ENCODE measurements at places on chromosomes 1 and 21.

- H3K27me3 ChIP-seq, result no peaks in the 10 kb centered on the region
- no peaks in the 10 kb centered on the region for H3K4me1 ChIP-seq
- no peak for DNase-seq
- H3K4me3 ChIP-seq, result no peak overlapping the region
- no peaks in the 10 kb centered on the region for H3K36me3 ChIP-seq
- no peak overlapping the region for H3K27ac ChIP-seq
These were observed 2.5 kb downstream of the SLC1A7 start for GRCh38 chr1:53139951-53140361.

GRCh38 chr1:209727286-209727685, 22.6 kb downstream of the HSD11B1 start:
- no peaks in the 10 kb centered on the region for H3K4me1 ChIP-seq
- no peaks in the 10 kb centered on the region for H3K27me3 ChIP-seq
- H3K36me3 ChIP-seq, result no peaks in the 10 kb centered on the region
- DNase-seq, result no peak

DNA sequence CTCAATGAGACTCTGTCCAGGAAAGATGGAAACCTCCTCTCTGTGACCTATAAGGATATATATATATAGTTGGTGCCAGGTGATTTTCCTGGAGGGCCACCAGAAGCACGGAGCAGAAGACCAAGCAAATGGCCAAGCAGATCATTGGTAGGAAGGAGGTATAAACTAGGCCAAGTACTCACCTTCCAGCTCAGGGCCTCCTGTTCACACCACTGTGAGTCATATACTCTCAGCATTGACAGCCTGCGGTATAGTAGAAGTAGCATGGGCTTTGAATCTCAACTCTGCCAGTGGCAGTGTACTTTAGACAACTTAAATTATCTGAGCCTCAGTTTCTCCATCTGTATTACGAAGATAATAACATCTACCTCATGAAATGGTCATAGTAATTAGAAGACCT, 15.4 kb downstream of the IL12RB2 start:
- no peak overlapping the region for H3K27ac ChIP-seq
- no peaks in the 10 kb centered on the region for H3K27me3 ChIP-seq
- no peak overlapping the region for H3K4me3 ChIP-seq
- H3K4me1 ChIP-seq, result no peaks in the 10 kb centered on the region
- no peaks in the 10 kb centered on the region for H3K36me3 ChIP-seq

DNA sequence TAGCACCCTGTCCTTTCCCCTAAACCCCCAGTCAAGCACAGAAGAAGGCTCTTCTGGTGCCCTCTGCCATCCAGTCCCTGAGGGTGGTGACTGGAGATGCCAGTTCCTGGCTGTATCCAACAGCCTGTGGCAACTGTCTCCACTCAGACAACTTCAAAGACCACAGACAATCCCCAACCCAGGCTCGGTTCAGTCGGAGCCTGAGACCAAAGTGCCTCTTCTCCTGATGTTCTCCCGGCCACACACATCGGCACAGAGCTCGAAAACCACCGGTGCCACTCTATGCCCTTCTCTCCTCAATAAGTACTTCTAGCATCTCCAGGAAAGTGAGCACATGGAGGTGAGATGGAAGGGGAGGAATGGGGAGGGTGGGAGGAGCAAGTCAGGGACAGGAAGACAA, 39.6 kb upstream of the HMGB4 start:
- no peak overlapping the region for H3K4me3 ChIP-seq
- H3K4me1 ChIP-seq, result no peaks in the 10 kb centered on the region
- no peaks in the 10 kb centered on the region for H3K27me3 ChIP-seq
- no peak for DNase-seq

DNA sequence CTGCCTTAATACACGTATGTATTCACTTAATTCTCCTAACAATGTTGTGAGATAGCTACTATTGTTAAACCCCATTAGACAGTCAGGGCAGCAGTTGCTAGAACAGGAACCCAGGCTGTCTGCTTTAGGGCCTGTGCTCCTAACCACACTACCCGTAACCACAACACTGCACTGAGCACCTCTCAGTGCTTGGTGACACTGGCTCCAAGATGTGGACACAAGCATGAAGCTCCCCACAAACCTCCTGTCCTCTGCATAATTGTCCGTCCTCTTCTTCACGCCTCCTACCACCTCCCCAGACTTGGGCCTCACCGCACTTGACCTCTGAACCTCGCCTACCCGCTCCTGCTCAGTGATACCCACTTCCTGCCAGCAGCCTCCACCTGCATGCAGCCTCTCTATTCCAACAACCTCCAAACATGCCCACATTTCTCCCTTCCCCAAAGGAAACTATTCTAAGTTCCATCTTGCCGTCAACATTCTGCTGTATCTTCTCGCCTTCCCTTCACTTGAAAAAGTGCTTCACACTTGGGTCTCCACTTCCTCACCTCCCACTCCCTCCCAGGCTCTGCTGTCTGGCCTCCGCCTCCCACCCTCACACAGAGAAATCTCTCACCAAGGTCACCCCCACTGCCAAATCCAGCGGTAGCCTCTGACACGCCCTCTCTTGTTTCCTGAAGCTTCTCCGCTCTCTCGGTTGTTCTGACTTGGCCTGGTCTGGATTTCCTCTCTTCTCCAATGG, 14.6 kb upstream of the AHDC1 start:
- peaks cover 8% of the 10 kb centered on the region for H3K4me1 ChIP-seq
- no peak overlapping the region for H3K4me3 ChIP-seq
- H3K27ac ChIP-seq, result no peak overlapping the region

DNA sequence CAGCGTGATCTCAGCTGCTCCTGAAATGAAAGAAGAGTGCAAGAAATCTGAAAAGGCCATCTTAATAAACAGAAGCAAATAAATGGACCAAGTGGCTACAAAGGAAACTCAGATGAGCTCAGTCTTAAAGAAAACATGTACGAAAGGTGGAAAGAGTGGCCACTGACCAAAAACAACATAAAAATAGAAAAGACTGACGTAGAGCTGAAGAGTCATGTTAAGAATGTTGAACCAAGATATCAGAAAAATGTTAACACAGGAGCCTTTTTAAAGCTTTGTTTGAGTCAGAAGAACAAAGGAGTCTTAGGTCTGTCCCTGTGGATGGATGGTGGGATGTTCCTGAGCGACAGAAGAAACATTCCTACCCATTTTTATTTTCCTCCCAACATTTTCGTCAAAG, 30.8 kb upstream of the ZNF648 start:
- H3K4me1 ChIP-seq, result no peaks in the 10 kb centered on the region
- no peak for DNase-seq
- H3K27ac ChIP-seq, result no peak overlapping the region
- no peaks in the 10 kb centered on the region for H3K36me3 ChIP-seq
- no peaks in the 10 kb centered on the region for H3K27me3 ChIP-seq
- H3K4me3 ChIP-seq, result no peak overlapping the region

DNA sequence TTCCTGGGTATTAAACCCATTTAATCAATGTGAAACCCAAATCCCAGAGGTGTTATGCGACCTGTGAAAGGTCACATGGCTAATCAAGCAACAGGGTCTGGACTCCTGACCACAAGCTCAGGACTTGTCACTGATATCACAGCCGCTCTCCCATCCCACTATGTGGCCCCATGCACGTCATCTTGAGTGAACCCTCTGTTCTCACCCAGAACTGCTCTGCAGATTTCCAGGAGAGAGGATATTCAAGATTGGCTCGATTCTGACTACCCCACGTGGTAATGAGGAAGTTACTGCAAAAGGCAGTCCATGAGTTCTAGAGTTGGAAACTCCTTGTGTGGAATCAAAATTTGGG, 173.5 kb upstream of the ETV3 start:
- H3K4me3 ChIP-seq, result no peak overlapping the region
- no peak overlapping the region for H3K27ac ChIP-seq
- no peaks in the 10 kb centered on the region for H3K36me3 ChIP-seq

DNA sequence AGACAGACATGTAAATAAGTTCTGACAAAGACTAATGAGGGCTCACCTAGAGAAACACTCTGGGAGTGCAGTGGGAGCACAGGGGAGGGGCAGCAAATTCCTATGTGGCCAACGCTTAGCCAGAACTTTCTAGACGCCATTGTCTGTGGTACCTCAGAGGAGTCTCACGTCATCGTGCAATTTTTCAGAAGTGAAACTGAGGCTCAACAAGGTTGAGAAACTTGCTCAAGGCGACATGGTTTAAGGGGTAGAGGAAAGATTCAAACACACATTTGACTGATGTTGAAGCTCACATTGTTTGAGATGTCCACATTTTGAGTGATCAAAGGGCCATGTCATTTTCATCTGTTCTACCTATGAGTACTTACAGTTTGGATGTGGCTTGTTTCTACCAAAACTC, 152.6 kb upstream of the LMO4 start:
- no peaks in the 10 kb centered on the region for H3K4me1 ChIP-seq
- peaks cover 15% of the 10 kb centered on the region for H3K27me3 ChIP-seq
- no peak for DNase-seq
- H3K27ac ChIP-seq, result no peak overlapping the region
- no peaks in the 10 kb centered on the region for H3K36me3 ChIP-seq

DNA sequence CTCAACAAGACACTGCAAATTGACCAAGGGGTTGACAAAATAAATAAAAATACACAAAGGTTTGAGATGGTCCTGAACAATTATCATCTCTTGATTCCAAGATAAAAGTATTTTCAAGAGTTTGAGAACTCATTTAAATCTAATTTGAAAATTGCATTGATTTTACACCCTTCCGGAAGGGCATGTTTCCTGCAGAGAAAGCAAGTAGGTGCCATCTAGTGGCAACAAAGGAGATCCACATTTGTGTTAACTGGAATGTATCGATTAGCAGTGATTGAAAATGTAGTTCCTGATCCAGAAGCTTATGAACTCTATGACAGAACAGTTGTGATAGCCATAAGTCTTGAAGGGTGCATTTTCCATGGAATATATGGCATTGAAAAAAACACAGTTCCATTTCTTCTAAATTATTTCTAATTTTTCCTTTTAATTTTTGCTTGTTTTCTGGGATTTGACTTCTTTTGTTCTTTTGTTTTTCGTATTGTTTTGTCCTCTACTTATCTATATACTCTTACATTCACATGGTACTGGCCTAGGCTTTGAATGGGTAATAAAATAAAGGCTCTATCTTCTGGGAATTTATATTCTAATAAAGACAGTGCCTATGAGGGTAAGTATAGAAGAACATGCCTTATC, 143.7 kb downstream of the DNM3 start:
- DNase-seq, result no peak
- H3K4me1 ChIP-seq, result no peaks in the 10 kb centered on the region
- H3K36me3 ChIP-seq, result no peaks in the 10 kb centered on the region

- H3K36me3 ChIP-seq, result no peaks in the 10 kb centered on the region
- H3K27me3 ChIP-seq, result no peaks in the 10 kb centered on the region
- DNase-seq, result no peak
- H3K4me1 ChIP-seq, result no peaks in the 10 kb centered on the region
- H3K27ac ChIP-seq, result no peak overlapping the region
These were observed 15.7 kb upstream of the DMRTA2 start for GRCh38 chr1:50438945-50439344.

- H3K4me3 ChIP-seq, result no peak overlapping the region
- DNase-seq, result no peak
- H3K27ac ChIP-seq, result no peak overlapping the region
- no peaks in the 10 kb centered on the region for H3K27me3 ChIP-seq
These were observed 59.6 kb upstream of the ST6GALNAC5 start for GRCh38 chr1:76807543-76808260.

- no peak for DNase-seq
- no peaks in the 10 kb centered on the region for H3K36me3 ChIP-seq
- H3K4me3 ChIP-seq, result no peak overlapping the region
- peaks cover 32% of the 10 kb centered on the region for H3K4me1 ChIP-seq
- no peaks in the 10 kb centered on the region for H3K27me3 ChIP-seq
- H3K27ac ChIP-seq, result no peak overlapping the region
These were observed 112.8 kb downstream of the C1orf21 start for GRCh38 chr1:184499616-184500015.

GRCh38 chr1:110604586-110605148, 1.5 kb downstream of the KCNA2 start:
- peaks cover 61% of the 10 kb centered on the region for H3K27me3 ChIP-seq
- no peak overlapping the region for H3K27ac ChIP-seq
- DNase-seq, result no peak
- H3K4me3 ChIP-seq, result no peak overlapping the region

DNA sequence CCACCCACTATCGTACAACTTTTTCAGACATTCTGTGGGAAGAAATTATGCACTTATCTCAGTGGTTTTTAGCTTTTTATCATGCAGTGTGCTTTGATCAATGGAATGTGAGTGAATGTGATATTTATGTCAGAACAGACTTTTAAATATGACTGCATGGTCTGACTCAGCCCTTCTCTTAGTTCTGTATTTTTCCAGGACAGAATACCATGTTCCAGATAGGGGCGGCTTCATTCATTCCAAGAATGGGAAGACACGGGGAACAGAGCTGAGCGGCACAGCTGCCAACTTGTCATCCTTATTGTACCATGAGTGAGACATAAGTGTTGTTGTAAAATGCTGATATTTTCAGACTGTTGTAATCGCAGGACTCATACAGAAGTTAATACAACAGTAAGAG, 214.6 kb upstream of the NCAM2 start:
- H3K27me3 ChIP-seq, result no peaks in the 10 kb centered on the region
- no peak overlapping the region for H3K4me3 ChIP-seq
- DNase-seq, result no peak
- no peak overlapping the region for H3K27ac ChIP-seq
- no peaks in the 10 kb centered on the region for H3K4me1 ChIP-seq

All from neuronal stem cell (in vitro differentiated cells).